HL-60 (cell line): ENCODE measurements at places on chromosomes 3 and 15.

- DNase-seq, result no peak
These were observed 365.2 kb downstream of the TUSC7 start for GRCh38 chr3:117074826-117075225.

GRCh38 chr3:99522147-99522546 lies 116.2 kb upstream of the COL8A1 start:
- DNase-seq, result no peak

DNA sequence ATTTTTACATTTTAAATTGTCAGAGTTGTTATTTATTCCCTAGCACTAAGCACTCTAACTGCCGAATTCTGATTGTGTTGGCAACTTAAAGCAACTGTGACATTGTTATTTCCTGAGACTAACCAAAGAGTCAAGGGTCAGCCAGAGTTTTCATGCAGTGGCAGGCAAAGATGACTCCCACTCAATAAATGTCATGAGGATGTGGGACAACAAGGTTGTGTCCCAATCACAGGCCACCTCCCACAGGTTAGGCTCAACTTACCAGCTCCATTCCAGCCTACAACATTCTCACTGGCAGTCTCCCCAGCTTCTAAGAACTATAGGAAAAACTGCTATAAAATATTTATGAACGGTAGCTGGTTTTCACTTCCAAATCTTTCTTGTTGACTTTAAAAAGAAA lies 80.1 kb downstream of the RSL24D1 start:
- DNase-seq, result no peak

DNA sequence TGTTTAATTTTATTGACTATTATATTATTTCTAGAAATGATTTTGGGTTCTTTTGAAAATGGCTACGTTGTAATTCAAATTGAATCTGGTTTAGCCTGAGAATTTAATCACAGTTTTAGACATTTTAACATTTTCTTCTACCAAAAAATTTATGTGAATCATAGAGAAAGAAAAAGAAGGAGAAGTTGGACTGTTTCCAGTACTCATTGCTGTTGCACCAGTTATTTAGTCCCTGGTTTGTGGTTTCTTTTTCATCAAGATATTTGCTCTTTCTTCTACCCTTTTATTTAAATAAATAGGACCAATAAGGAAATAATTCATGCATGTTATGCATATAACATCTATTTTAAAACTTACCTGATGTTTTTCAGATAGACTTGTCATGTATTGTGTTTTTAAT lies 1337.1 kb downstream of the ROBO1 start:
- DNase-seq, result no peak

DNA sequence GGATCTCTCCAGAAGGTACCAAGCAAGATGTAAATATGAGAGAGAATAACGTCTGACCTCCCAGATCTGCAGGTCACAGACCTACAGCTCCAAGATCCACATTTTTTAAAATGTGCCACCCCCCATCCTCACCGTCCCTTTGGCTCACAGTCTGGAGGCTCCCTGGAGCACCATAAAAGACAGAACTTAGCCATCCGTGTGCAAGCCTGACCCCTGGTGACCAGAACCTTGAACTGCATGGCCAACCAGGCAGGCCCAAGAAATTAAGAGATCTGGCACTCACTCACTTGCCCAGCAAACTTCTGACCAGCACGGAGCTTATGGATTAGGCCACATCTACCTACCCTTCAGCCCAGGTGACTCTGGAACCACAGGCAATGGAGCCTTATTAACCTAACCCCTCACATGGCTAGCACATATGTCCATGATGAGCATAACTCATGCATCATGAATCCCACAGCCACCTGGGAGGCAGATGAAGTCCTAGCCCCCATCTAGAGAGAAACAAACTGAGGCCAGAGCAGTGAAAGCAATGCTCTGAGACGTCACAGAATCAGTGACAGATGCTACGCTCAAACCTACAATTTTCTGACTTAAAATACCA lies 275.3 kb downstream of the UACA start:
- no peak for DNase-seq

GRCh38 chr3:185998136-185998535 lies 60.3 kb upstream of the TRA2B start:
- no peak for DNase-seq

DNA sequence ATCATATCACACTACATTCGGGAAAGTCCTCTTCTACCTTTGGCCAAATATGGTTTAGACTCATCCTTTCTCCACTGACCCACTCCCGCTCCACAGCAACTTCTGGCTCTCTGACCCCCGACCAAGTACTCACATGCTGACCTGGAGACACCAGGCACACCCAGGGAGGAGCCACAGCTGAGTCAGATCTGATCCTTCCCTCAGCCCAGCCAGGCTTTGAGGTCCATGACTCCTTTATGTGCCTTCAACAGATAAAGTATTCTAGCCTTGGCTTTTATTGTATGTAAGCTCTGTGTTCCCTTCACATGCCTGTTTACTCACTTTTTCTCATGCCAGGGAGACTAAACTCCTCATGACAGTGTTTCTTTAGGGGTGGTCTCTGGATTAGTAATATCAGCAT lies 166.9 kb upstream of the UMPS start:
- DNase-seq, result no peak

DNA sequence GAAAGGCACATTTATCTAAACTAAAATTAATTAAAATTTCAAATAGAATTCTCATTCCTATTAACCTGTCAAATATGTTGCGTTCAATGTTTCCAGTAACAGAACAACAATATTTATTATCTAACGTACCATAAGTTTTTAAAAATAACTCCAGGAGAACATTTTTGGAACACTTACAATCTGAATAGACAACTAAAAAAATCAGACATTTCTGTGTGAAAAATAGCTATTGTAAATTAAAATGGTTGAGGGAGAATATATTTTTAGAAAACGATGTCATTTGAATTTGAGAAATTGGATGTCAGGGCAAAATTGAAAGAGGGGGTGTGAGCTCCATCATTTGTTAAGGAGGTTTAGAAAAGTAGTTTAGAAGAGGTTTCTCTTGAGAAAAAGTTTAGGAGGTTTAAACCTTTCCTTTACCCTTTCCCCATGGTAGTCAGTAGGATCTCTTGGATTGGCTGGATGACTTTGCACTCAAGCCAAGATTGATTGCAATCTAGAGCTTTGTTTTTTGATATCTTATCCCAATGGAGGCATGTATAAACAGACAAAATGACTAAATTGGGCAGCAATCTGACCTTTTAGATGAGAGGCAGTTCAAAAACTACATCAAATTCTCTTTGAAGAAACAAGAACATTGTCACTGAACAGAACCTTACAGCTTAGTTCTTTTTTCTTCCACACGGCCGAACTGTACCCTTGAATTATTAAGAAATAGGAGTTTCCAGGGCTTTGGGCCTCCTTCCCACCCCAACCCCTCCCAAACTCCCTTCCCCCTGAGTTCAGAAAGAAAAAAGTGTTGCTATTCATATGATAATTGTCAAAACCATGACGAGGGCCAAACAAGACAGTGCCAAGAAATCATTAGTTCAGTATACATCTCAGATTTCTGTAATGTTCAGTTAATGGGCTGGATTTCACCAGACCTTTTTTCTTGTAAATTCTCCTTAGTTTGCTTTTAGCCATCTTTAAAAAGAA lies 79.7 kb upstream of the CDIN1 start:
- DNase-seq, result no peak

GRCh38 chr3:101676216-101676764 lies 642 bp downstream of the ZBTB11 start:
- peak; percentile 92 for DNase-seq

DNA sequence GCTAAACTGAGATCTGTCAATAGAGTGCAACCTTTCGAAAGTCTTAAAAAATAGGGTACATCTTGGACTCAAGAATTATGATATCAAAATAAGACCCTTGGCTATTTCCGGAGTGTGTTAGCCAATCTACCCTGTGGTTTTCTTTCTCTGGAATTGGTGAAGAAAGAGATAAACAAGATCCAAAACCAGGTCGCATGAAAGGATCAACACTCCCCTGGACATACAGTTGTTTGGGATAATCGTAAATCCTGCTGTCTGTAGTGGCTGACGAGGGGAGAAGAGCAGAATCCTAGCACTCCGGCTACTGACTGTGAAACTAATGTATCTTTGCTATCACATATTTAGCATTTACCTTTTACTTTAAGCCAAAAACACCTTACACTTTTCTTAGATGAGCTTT lies 30.9 kb downstream of the FNDC3B start:
- DNase-seq, result no peak

GRCh38 chr3:190746986-190747385 lies 115.5 kb downstream of the GMNC start:
- no peak for DNase-seq

- DNase-seq, result no peak
These were observed 603 bp downstream of the SCAPER start for GRCh38 chr15:76904461-76905012.

DNA sequence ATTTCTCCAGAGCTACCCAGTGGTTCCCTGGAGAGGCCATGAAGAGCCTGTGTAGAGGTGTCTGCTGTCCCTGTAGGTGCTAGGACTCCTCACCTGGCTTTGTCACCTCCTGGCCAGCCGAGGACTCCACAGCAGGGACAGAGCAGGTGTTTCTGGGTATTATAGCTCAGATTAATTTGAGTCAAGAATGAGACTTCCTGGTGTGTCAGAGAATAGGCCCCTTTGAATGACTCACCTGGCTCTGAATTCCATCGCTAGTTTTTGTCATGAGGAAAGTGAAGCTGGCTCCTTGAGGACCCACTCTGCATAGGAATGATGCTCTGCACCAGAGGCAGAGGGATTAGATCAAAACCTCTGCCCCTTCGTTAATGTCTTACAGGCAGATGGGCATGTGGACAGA lies 167.5 kb upstream of the TOPAZ1 start:
- no peak for DNase-seq
